ENCODE measurements at places on chromosomes 1 and 21. TPM values are rescaled to one million over a fixed set of nuclear protein-coding genes. Genes with fewer than 3 reads are reported as not detected.

Gene TGFBR3
- polyA plus RNA-seq = 5.5 TPM

Gene RIMS3
- polyA plus RNA-seq = 1.5 TPM

Gene ANGPTL1
- not detected for polyA plus RNA-seq

Gene TFF3
- not detected for polyA plus RNA-seq

DNA sequence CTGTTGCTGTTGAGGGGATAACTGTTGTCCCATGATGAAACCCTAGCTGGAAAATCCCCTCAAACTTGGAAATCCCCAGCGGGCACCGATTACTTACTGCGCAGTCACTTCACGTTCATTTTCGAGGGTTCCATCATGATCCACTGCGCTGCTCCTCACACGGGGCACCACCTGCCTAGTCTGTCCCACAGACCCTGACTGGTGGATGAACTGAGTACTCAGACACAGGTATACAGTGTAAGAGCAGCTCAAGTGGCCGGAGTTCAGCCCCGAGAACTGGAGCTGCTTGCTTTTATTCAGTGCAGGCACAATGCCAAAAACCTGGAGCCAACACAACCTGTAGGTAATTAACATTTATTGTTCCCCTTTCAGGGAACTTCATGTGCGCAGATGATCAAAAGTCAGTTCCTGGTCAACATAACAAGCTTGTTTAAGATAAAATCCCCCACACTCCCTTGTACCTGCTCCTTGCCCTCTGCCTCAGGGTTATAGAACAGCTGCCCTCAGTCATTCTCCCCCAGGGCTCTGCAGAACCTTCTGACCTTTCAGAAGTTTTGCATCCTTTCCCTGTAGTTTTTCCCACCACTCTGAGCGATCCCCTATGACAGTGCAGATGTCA is 46.5 kb upstream of the PRELP start:
- no peak for DNase-seq

- no peak for DNase-seq
These were observed 23.6 kb downstream of the ZNF670 start for GRCh38 chr1:247054992-247055415.

- DNase-seq = no peak
These were observed 589.1 kb downstream of the PTPRU start for GRCh38 chr1:29825274-29825940.

GRCh38 chr1:204207136-204207616 is 6.6 kb downstream of the GOLT1A start:
- peak; percentile 37 for DNase-seq

DNA sequence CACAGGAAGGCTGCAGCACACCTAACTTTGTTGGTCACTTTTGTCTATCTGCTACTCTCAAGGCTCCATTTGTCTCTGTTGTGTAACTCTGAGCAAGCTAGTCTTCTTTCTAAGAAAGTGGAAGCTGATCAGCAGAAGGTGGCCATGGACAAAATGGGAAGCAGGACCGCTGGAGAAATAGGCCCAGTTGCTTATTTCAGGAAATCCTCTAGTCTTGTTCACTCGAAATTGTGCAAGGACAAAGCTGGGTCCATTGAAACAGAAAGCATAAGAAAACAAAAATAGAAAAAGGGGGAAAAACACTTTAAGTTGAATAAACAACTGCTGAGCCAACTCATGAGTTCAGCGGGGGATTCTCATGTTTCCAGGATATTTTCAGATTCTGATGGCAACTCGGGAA is 150.1 kb downstream of the PBX1 start:
- DNase-seq = no peak

- DNase-seq = peak; percentile 48
These were observed 6.9 kb upstream of the DNAH14 start for GRCh38 chr1:224922404-224923164.

DNA sequence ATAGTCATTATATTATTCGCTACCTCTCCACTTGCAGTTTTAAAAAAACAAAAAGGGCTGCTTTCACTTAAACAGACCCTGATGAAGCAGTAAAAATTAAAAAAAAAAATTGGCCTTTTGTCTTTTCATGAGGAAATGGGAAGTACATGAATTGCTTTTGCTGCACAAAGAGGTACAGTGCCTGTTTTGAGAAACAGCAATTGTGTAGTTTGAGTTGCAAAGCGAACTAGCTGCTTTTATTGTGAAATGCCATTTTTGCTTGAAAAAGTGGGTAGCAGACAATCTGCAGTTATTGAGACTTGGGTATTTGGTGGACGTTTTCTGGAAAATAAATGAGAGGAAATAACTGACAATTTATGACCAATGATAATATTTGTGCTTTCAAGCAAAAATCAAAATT is 7.0 kb downstream of the DIP2A start:
- no peak for DNase-seq

- no peak for DNase-seq
These were observed 3.6 kb upstream of the KIAA2013 start for GRCh38 chr1:11929849-11930248.

- DNase-seq = no peak
These were observed 65.3 kb downstream of the LAMC2 start for GRCh38 chr1:183251101-183251958.

DNA sequence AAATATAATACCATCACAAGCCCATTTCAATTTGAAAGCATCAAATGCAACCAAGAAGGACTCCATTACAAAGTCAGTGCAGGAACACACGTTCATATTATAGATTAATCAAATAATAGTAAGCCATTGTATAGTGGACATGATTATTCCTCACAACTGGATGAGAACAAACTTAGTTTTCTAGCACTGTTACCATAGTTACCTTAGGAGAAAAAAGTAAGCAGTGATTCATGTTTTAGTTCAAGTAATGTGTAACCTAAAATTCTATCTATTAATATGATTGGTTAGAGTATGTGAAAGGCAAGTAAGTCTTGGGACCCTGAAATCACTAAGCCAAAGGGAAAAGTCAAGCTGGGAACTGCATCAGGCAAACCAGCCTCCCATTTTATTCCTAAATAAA is 15.2 kb downstream of the SSX2IP start:
- DNase-seq = no peak

Measured in A549 (cell line).